ENCODE measurements at places on chromosomes 4 and X. TPM values are rescaled to one million over a fixed set of nuclear protein-coding genes. Genes with fewer than 3 reads are reported as not detected.

The F11 gene
- not detected for polyA plus RNA-seq

The FAT1 gene
- not detected for polyA plus RNA-seq

The NKX3-2 gene
- not detected for polyA plus RNA-seq

The NHS gene
- not detected for polyA plus RNA-seq

- H3K27ac ChIP-seq, result no peak overlapping the region
- peaks cover 24% of the 10 kb centered on the region for H3K27me3 ChIP-seq
- no peaks in the 10 kb centered on the region for H3K36me3 ChIP-seq
- H3K4me1 ChIP-seq, result peaks cover 5% of the 10 kb centered on the region
- no peak overlapping the region for H3K4me3 ChIP-seq
These were observed 5.6 kb downstream of the QRFPR start for GRCh38 chr4:121375262-121375661.

DNA sequence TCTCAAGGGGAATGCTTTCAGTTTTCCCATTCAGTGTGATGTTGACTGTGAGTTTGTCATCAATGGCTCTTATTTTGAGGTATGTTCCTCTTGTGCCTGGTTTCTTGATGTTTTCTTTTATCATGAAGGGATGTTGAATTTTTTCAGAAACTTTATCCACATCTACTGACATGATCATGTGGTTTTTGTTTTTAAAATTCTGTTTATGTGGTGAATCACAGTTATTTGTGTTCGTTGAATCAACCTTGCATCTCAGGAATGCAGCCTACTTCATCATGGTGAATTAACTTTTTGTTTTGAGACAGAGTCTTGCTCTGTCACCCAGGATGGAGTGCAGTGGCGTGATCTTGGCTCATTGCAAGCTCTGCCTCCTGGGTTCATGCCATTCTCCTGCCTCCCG lies 263.1 kb upstream of the KLF3 start:
- H3K4me3 ChIP-seq, result no peak overlapping the region
- H3K36me3 ChIP-seq, result no peaks in the 10 kb centered on the region
- H3K4me1 ChIP-seq, result no peaks in the 10 kb centered on the region
- H3K27ac ChIP-seq, result no peak overlapping the region

GRCh38 chr4:37594099-37594498 lies 92.1 kb downstream of the RELL1 start:
- H3K36me3 ChIP-seq, result no peaks in the 10 kb centered on the region
- no peak for DNase-seq
- no peaks in the 10 kb centered on the region for H3K4me1 ChIP-seq
- H3K27me3 ChIP-seq, result no peaks in the 10 kb centered on the region

- peak overlapping the region; percentile 84 for H3K27ac ChIP-seq
- H3K4me3 ChIP-seq, result peak overlapping the region; percentile 91
- no peaks in the 10 kb centered on the region for H3K36me3 ChIP-seq
- no peak for DNase-seq
- peaks cover 35% of the 10 kb centered on the region for H3K4me1 ChIP-seq
- no peaks in the 10 kb centered on the region for H3K27me3 ChIP-seq
These were observed 278.3 kb downstream of the INPP4B start for GRCh38 chr4:142567620-142568451.

DNA sequence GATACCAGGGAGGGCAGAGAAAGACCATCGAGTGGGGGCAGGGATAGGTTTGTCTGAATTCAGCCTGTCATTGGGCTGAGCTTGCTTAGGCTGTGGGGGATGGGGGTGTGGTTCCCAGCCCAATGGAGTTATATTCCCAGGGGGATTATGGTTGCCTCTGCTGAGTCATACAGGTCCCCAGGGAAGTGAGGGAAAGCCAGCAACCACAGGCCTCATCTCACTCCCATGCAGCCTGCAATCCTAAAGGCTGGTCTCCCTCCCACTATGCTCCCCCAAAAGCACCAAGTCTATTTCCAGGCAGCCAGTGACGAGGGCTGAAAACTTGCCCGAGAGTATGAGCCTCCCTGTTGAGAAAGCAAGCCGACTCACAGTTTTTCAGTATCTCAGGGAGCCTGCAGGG lies 39.3 kb downstream of the AFM start:
- H3K27ac ChIP-seq, result no peak overlapping the region
- H3K4me1 ChIP-seq, result no peaks in the 10 kb centered on the region
- no peaks in the 10 kb centered on the region for H3K36me3 ChIP-seq
- H3K27me3 ChIP-seq, result no peaks in the 10 kb centered on the region
- H3K4me3 ChIP-seq, result no peak overlapping the region

- no peaks in the 10 kb centered on the region for H3K27me3 ChIP-seq
- H3K4me3 ChIP-seq, result no peak overlapping the region
- H3K27ac ChIP-seq, result no peak overlapping the region
- no peak for DNase-seq
These were observed 38.8 kb downstream of the GAB1 start for GRCh38 chr4:143375326-143376073.

GRCh38 chr4:115852767-115853091 lies 739.3 kb upstream of the NDST4 start:
- no peaks in the 10 kb centered on the region for H3K36me3 ChIP-seq
- H3K4me1 ChIP-seq, result no peaks in the 10 kb centered on the region
- no peaks in the 10 kb centered on the region for H3K27me3 ChIP-seq
- no peak overlapping the region for H3K27ac ChIP-seq
- no peak overlapping the region for H3K4me3 ChIP-seq

- H3K4me3 ChIP-seq, result no peak overlapping the region
- DNase-seq, result no peak
- no peaks in the 10 kb centered on the region for H3K4me1 ChIP-seq
These were observed 28.0 kb upstream of the ATP6AP2 start for GRCh38 chrX:40552768-40553167.

GRCh38 chr4:101018836-101019235 lies 328.5 kb downstream of the PPP3CA start:
- no peak overlapping the region for H3K4me3 ChIP-seq
- no peak for DNase-seq
- H3K4me1 ChIP-seq, result peaks cover 55% of the 10 kb centered on the region

GRCh38 chr4:101175896-101176676 lies 171.2 kb downstream of the PPP3CA start:
- no peaks in the 10 kb centered on the region for H3K4me1 ChIP-seq
- DNase-seq, result no peak
- H3K27me3 ChIP-seq, result no peaks in the 10 kb centered on the region
- H3K36me3 ChIP-seq, result no peaks in the 10 kb centered on the region
- H3K27ac ChIP-seq, result no peak overlapping the region
- no peak overlapping the region for H3K4me3 ChIP-seq

- H3K4me3 ChIP-seq, result no peak overlapping the region
- H3K4me1 ChIP-seq, result peaks cover 52% of the 10 kb centered on the region
- no peak overlapping the region for H3K27ac ChIP-seq
- H3K27me3 ChIP-seq, result no peaks in the 10 kb centered on the region
These were observed 8.1 kb downstream of the JAKMIP1 start for GRCh38 chr4:6192245-6192644.

- no peaks in the 10 kb centered on the region for H3K36me3 ChIP-seq
- no peak overlapping the region for H3K4me3 ChIP-seq
- H3K27me3 ChIP-seq, result no peaks in the 10 kb centered on the region
These were observed 91.5 kb downstream of the UPRT start for GRCh38 chrX:75365243-75365975.

DNA sequence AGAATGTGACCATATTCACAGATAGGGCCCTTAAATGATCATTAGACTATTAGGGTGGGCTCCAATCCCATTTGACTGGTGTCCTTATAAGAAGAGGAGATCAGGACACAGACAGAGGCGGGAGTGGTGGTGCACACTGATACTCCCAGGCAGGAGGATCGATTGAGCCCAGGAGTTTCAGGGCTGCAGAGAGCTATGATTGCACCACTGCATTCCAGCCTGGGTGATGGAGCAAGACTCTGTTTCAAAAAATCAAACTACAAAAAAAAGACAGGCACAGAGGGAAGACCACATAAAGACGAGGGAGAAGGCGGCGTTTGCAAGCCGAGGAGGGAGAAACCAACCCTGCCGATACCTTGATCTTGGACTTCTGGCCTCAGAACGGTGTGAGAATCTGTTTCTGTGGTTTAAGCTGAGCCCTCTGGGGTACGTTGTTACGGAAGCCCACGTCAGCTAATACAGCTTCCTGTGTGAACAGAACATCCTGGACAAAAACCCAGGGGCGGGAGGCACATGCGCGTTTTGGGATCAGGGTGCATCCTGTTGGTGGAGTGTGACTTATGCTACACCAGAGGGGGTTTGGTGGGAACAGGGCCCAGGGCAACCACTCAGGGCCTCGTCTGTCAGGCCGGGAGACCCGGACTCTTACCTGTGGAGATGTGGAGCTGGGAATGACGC lies 211.8 kb upstream of the PSAPL1 start:
- DNase-seq, result no peak
- no peak overlapping the region for H3K27ac ChIP-seq
- H3K4me1 ChIP-seq, result peaks cover 12% of the 10 kb centered on the region
- H3K27me3 ChIP-seq, result no peaks in the 10 kb centered on the region
- H3K4me3 ChIP-seq, result no peak overlapping the region

DNA sequence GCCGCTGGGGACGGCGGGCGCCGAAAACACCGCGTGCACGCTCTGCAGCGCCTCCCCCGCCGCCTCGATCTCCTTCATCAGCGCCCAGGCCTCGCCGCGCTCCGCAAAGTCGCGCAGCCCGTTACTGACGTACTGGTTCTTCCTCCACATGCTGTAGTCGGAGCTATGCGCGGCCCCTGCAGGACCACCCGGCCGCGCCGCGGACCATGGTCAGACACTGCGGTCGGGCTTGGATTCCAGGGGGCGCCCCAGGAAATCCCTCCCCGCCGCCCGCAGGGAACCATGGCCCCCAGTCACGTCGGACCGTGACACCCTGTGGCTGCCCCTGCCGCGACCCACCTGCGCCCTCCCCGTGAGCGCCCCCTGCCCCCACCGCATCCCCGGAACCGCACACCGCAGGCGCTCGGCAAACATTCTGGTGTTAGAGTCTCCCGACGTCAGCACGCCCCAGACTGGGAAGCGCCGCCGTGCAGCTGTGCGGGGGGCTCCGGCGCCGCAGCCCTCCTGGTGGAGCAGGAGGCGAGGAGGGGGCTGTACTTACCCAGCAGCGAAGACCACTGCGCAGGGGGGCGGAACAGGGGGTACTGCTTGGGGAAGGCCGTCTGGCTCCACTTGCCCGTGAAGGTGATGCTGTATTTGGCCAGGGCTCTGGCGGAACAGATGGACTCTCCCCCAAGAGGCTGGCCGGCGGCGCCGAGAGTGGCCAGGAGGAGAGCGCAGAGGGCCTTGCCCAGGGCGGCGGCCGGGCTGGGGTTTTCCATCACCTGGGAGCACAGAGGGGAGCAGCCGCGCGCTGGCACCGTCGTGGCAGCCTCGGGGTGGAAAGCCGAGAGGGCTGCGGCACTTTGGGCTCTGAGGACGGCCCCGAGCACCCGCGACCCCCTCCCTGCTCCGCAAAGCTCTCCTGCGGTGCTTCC lies 814 bp downstream of the SPON2 start:
- peak; percentile 69 for DNase-seq
- no peaks in the 10 kb centered on the region for H3K27me3 ChIP-seq
- H3K4me1 ChIP-seq, result peaks cover 31% of the 10 kb centered on the region
- H3K27ac ChIP-seq, result no peak overlapping the region
- no peaks in the 10 kb centered on the region for H3K36me3 ChIP-seq
- H3K4me3 ChIP-seq, result no peak overlapping the region

- no peak for DNase-seq
- H3K27ac ChIP-seq, result no peak overlapping the region
- H3K4me3 ChIP-seq, result no peak overlapping the region
- H3K4me1 ChIP-seq, result no peaks in the 10 kb centered on the region
These were observed 4.1 kb downstream of the POF1B start for GRCh38 chrX:85375333-85375738.

DNA sequence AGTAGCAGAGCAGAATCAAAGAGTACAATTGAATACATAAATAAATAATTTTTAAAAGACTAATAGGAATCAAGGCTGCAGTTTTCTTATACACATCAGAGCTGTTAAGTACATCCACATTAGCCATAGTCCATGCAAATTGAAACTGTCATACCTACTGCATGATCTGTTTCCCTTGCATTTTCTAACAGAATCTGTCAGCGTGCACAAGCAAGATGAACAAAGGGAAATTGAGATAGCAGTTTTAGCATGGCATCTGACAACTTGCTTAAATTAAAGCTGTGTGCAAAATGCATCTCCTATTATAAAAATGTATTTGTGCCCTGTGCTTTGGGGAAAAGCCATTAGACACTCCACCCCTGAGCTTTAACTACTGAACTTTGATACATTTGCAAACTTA lies 703.5 kb upstream of the GRID2 start:
- H3K27ac ChIP-seq, result no peak overlapping the region
- no peaks in the 10 kb centered on the region for H3K27me3 ChIP-seq
- H3K4me3 ChIP-seq, result no peak overlapping the region

DNA sequence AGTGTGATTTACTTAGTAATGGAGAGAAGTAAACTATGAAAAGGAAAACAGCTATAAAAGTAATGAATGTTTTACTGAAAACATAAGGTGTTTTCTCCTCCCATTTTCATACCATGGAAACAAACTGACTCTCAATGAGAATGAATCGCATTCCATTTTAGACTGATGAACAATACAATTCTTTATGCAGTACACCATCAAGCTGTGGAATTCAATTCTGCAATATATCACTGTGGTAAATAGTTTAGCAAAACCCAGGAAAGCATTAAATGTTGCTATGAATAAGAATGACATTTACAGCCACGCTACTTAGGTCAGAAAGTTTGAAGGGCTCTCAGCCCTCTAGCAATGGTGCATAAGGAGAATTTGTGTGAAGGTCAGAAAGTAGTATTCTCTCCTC lies 7.4 kb downstream of the DCAF8L2 start:
- H3K4me3 ChIP-seq, result no peak overlapping the region
- H3K27ac ChIP-seq, result no peak overlapping the region
- H3K4me1 ChIP-seq, result no peaks in the 10 kb centered on the region
- no peaks in the 10 kb centered on the region for H3K36me3 ChIP-seq

- H3K4me1 ChIP-seq, result no peaks in the 10 kb centered on the region
- no peaks in the 10 kb centered on the region for H3K27me3 ChIP-seq
- no peaks in the 10 kb centered on the region for H3K36me3 ChIP-seq
- no peak overlapping the region for H3K27ac ChIP-seq
These were observed 413.1 kb downstream of the PDGFC start for GRCh38 chr4:156558373-156559025.

DNA sequence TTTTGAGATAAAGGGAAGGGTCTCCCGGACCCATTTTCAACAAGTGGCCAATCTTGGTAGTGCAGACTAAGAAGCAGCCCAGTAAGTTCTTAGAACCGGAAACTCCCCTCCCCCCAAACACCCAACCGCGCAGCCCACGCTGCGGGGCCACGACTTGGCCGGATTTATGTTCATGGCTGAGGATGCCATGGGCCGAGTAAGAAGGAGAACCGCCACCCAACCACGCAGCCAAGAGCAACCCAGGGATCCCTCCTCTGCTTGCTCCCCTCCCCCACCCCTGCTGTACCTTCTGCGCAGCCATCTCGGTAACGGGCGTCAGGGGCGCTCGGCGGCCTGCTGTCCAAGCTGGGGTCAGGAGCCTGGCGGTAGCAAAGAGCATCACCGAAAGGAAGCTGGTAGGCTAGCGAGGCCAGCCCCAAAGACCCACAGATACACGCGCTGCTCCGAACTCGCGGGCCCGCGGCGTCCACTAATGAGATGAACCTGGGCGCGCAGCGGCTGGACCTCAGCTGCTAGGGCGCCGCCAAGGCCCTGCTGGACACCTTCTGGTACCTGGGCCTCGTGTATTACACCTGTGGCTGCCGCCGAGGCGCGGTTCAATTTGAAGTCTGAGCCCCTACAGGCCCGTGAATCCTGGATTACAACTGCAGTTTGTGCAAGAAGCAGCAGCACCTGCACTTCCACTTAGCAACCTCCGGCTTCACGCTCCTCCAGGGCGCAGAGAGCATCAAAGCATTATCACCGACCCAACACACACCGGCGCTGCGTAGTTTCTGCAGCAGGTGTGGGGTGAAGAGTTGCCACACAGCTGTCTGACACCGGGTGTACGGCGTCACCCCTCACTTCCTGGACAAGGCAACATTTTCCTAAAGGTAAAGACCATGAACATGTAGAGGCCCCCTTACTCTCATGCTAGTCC lies 63.4 kb downstream of the NUDT10 start:
- DNase-seq, result peak; percentile 65
- no peaks in the 10 kb centered on the region for H3K36me3 ChIP-seq
- H3K4me1 ChIP-seq, result peaks cover 8% of the 10 kb centered on the region

Data from CD4-positive, CD25-positive, alpha-beta regulatory T cell (primary cell).